ENCODE measurements at places on chromosomes 2 and 18.

DNA sequence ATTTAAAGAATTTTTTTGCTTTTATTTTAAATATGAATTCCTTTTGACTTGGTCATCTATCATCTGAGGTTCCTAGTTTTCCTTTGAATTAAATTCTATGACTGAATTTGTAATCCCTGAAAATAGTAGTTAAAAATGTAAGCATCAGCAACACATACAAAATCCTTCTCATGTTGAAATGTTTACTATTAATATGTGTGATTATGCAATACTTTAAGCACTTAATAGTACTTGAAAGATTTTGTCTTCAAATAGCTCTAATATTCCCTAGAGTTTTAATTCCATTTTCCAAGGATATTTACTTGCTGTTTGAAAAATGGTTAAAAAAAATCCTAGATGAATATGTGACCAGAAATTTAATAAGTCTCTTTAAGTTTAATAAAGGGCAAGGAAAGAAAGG is 26.6 kb upstream of the SPATS2L start:
- DNase-seq, result no peak

- DNase-seq, result no peak
These were observed 39.8 kb upstream of the ALPP start for GRCh38 chr2:232338759-232339106.

GRCh38 chr2:41622301-41622700 is 425.5 kb upstream of the PKDCC start:
- DNase-seq, result no peak

DNA sequence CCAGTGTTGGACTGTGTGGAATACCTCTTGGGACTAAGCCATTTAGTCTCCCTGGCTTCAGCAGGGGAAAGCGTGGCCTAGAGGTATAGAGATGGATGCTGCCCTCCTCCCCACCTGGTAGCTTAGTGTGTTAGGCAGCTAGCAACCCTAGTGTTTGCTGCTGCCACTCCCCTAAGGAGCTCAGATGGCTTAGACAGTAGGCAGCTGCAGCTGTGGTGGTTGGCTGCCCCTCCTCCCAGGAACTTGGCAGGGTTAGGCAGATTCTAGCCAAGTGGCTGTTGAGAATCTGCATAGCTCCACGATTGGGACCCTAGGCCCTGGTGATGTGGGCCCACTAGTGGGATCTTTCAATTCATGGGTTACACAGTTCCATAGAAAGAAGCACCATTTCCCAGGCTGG is 550.4 kb upstream of the CHAC2 start:
- no peak for DNase-seq

DNA sequence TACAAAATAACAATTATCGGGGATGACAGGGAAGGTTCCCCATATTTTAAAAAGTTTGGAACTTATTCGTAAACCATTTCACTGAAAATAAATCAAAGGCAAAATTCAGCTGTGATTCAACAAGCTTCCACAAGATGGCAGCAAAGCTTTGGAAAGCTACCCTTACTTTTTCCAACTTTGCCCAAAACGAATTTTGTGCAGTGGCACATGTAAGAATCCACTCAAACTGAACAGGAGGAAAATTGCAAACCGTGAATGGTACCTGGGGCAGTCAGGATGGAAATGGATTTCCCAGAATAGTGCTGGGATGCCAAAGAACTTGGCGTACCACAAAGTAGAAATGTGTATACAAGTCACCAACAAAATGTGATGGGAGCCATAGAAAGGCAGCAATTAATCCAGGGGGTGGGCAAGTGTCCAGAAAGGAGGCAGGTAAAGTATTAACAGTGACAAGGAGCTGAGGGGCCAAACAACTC is 10.7 kb downstream of the RPL31 start:
- DNase-seq, result no peak

DNA sequence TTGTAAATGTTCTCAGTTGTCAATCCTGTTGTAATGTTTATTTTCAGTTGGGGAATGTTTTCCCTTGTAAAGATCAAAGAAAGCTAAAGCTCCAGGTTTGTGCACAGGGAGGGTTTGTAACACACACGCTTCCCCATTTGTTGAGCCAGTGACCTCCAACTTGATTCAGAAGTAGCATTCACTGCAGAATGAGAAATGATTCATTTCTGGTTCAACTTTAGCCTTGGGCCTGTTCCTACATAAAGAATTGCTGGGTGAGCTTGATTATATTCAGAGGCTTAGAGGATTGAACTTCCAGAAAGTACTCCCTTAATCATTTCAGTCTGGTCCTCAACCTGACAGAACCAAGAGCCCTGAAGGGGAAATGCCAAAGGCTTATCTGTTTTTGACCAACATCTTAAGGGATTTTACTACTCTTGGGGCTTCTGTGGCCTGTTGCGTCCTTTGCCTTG is 70.6 kb upstream of the CAVIN2 start:
- no peak for DNase-seq

GRCh38 chr2:7207631-7208030 is 290.4 kb downstream of the RNF144A start:
- no peak for DNase-seq

DNA sequence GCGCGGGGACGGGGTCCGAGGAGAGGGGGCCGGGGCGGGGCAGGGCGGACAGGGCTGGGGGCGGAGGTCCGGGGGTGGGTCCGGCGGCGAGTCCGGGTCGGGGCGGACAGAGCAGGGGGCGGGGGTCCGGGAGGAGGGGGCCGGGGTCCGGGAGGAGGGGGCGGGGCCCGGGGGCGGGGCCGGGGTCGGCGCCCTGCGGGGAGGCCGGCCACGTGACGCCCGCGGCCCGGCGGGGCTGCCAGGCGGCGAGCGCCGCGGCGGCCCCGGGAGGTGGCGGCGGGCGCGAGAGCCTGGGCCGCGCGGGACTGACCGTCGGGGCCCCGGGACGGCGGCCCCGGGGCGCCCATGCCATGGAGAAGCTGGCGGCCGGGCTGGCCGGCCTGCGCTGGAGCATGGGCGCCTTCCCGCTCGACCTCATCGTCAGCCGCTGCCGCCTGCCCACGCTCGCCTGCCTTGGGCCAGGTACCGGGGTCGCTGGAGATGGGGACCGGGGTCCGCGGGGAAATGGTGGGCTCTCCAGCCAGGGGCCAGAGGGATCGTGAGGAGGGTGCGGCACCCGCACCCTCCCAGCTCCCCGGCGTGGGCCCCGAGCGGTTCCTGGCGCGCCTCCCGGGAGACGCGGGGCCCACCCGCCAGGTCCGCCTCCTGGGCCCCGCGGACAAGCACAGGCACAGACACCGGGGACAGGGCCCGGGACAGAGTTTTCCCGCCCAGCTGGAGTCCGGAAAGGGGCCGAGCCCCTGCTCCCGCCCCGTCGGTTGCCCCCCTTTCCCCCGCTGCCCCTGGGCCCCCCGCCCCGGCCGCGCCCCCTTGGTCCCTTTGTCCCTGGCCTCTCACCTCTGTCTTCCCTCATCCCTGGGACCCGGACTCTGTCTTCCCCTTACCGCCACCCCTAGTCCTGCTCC is at the start of gene GAREM2:
GAREM2 (plus strand) TSS at position 218 of the 905 bp plus-strand sequence; CDS start at position 351, 133 bp downstream.
- DNase-seq, result no peak

GRCh38 chr2:48449073-48449840 is 80.7 kb upstream of the STON1 start:
- no peak for DNase-seq

GRCh38 chr2:100077456-100077855 is 64.9 kb downstream of the AFF3 start:
- DNase-seq, result no peak

GRCh38 chr2:217803653-217803960 is 199.2 kb downstream of the TNS1 start:
- DNase-seq, result no peak

GRCh38 chr2:76008001-76008702 is 297.4 kb upstream of the GCFC2 start:
- DNase-seq, result no peak

DNA sequence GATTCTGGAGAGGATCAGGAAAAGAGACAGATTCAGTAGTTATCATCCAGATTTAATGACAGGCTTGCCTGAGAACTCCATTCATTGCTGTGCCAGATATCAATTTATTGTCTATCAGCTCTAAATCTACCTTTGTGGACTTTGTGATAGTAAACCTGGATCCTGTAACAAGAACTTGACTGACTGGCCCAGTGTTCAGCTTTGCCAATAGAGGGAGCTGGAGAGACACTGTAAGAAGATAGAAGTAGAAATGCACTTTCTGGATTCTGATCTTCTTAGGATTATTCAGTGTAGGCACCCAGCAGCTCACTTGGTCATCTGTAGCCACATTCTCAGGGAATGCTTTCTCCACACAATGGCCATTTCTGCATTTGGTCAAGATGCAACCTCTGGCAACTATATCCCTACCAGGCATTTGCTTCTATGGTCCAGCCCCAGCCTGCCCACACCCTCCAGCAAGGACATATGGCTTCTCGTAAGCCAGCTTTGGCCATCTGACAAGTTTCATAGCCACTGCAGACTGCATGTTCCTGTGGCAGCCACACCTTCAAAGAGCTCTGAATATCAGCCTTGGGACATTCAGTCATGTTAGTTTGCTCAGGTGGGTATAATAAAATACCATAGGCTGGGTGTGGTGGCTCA is 6.1 kb upstream of the SERPINB8 start:
- DNase-seq, result no peak

GRCh38 chr2:12347066-12347493 is 369.7 kb upstream of the TRIB2 start:
- DNase-seq, result no peak

- no peak for DNase-seq
These were observed 87.3 kb upstream of the PPP1CB start for GRCh38 chr2:28664120-28664842.

- DNase-seq, result peak; percentile 19
These were observed 1.5 kb upstream of the BCL2L11 start for GRCh38 chr2:111118981-111119821.
